Karpas-422 (cell line): ENCODE measurements at places on chromosomes 16 and 17.
A peak's percentile ranks its signal among the peaks of the same experiment; 100 is the strongest.

- peak; percentile 34 for DNase-seq
These were observed 14.6 kb upstream of the GGA2 start for GRCh38 chr16:23524886-23525285.

- no peak for DNase-seq
These were observed 90.1 kb downstream of the CLEC16A start for GRCh38 chr16:11034481-11034931.

DNA sequence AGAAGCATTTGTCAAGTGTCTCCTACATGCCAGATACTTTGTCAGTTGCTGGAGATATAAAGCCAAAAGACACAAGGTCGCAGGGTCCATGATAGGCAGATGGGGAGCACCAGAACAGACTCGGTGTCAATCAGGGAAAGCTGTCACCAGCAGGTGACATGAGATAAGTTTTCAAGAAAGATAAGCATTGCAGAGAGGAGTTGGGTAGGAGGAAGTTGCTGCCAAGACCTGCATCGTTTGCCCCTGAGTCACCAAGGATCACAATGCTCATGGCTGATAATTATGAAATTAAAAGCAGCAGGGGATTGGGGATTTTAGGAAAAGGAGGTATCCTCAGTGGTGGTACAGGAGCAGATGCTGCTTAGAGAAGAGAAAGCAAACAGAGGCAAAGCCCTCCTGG lies 551.1 kb upstream of the CDH11 start:
- no peak for DNase-seq

- no peak for DNase-seq
These were observed 3.0 kb downstream of the DLX4 start for GRCh38 chr17:49971848-49972485.

DNA sequence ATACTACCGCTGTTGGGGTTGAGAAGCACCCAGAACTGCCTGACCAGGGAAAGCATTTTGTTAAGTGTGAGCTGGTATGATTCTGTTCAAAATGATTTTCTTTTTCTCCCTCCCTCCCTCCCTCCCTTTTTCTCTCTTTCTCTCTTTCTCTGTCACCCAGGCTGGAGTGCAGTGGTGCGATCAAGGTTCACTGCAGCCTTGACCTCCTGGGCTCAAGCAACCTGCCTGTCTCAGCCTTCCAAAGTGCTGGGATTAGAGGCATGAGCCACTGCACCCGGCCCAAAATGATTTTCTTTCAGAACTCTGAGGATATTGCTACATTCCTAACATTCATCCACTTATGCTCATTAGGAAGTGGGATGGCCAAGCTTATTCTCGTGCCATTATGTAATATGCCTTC lies 41.3 kb downstream of the SLC47A1 start:
- no peak for DNase-seq

DNA sequence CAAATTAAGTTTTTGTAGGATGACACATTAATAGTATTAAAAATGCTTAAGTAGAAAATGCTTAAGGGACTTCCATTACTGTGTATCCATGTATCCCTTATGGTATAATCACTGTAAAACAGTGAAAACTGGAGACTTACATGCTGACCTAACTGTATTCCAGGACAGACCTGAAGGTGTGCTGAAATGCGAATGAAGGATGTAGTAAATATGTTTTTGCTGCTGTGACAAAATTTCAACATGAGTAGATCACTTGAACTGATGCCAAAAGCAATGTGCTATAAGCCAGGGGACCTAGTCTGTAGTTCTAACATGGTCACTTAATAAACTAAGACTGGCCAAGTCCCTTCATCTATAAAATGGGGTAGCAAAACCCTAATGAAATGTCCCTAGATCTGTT lies 142.0 kb upstream of the CORO6 start:
- no peak for DNase-seq

- no peak for DNase-seq
These were observed 49.5 kb downstream of the FOXK2 start for GRCh38 chr17:82568997-82569393.

DNA sequence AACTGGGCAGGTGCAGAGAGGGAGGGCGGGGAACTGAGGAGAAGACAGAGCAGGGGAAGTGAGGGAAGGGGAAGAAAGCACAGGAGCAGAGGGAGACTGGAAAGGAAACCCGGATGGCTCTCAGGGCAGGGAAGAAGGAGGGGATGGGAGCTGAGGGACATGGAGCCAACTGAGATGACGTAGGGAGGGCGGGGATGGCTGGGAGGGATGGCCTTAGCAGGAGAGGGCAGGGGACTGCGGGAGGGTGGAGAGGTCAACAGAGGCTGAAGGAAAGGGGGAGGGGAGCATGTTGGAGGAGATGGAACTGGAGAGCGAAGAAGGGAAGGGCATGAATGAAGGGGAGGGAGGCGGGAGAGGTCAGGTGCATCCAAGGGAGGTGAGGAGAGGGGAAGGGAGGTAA lies 81.9 kb downstream of the KCNJ12 start:
- no peak for DNase-seq

DNA sequence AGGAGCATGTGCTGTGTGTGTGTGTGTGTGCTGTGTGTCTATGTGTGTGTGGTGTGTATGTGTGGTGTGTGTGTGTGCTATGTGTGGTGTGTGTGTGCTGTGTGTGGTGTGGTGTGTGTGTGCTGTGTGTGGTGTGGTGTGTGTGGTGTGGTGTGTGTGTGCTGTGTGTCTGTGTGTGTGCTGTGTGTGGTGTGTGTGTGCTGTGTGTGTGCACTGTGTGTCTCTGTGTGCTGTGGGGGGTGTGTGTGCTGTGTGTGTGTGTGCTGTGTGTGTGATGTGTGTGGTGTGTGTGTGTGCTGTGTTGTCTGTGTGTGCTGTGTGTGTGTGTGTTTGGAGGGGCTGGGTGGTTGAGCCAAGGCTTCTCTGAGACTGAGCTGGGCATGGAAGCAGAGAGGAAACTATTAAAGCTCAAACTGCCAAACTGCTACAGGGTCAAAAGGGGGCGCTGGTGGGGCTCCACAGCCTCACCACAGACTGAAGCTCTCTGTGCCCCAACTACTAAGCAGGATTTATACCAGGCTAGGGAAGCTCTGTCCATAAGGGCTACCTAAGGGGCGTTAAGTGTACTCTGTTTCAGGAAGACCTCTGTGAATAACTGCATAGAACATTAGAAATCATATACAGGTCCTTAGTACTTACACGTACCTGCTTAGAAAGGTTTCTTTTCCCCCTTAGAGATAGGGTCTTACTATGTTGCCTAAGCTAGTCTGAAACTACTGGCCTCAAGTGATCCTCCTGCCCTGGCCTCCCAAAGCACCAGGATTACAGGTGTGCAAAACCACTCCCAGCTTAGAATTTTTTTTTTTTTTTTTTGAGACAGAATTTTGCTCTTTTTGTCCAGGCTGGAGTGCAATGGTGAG lies 27.8 kb upstream of the GHDC start:
- peak; percentile 87 for DNase-seq

DNA sequence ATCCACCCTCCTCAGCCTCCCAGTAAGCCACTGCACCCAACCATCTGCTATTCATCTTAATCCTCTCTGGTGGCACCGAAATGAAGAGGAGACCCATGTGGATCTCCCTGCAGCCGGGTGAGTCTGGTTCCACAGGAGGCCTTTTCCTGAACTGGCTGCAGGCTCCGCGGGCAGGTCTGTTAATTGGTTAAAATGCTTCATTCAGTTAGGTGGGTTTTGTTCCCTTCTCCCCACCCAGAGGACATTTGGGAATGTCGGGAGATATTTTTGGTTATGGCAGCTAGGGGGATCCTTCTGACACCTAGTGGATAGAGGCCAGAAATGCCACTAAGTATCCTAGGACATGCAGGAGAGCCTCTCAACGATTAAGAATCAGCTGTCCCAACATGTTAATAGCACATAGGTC lies 16.7 kb downstream of the C16orf54 start:
- DNase-seq, result no peak

DNA sequence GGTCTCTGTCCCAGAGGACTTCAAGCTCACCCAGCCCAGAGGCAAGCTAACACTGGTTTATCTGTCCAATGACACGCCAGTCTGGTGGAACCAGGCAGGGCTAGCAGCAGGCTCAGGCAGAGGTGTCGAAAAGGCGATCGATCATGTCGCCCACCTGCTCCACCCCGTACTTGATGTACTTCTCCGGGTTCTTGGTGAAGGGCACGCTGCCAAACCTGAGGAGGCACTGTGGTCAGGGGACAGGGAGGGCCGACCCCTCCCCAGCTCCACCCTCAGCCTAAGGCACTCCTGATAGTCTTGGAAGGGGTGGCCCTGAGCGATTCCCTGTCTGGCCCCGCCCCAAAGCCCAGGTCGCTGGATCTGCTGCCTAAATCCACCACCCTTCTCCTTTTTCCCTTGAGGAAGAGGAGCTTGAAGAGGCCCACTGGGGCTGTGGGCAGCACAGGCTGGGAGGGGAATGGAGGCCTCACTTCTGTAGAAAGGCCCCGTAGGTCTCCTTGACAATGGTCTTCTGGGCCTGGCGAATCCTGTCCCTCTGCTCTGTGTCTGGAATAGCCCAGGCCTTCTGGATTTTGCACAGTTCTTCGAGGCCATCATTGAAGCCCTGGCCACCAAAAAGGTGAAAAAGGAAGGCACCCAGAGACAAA lies 4.7 kb downstream of the ZACN start:
- DNase-seq, result no peak

- DNase-seq, result no peak
These were observed 77.6 kb downstream of the CHD9 start for GRCh38 chr16:53132406-53132805.

GRCh38 chr17:900336-900934 lies 79.1 kb downstream of the NXN start:
- DNase-seq, result no peak

- peak; percentile 34 for DNase-seq
These were observed 4.8 kb upstream of the FBXL19 start for GRCh38 chr16:30918614-30919013.

DNA sequence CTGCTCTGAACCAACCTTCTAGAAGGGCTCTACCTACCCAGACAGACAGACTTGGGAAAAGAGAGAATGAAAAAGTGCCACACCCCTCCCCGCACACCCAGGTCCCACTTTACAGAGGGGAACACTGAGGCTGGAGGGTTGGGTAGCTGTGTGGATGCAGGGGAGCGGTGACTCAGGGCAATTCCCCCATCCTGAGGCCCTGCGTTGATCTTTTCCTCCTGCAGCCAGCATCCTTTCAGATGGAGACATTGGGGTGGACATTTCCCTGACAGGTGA lies 10.0 kb downstream of the CETP start:
- DNase-seq, result no peak

GRCh38 chr17:692116-692515 lies 22.5 kb downstream of the VPS53 start:
- no peak for DNase-seq

DNA sequence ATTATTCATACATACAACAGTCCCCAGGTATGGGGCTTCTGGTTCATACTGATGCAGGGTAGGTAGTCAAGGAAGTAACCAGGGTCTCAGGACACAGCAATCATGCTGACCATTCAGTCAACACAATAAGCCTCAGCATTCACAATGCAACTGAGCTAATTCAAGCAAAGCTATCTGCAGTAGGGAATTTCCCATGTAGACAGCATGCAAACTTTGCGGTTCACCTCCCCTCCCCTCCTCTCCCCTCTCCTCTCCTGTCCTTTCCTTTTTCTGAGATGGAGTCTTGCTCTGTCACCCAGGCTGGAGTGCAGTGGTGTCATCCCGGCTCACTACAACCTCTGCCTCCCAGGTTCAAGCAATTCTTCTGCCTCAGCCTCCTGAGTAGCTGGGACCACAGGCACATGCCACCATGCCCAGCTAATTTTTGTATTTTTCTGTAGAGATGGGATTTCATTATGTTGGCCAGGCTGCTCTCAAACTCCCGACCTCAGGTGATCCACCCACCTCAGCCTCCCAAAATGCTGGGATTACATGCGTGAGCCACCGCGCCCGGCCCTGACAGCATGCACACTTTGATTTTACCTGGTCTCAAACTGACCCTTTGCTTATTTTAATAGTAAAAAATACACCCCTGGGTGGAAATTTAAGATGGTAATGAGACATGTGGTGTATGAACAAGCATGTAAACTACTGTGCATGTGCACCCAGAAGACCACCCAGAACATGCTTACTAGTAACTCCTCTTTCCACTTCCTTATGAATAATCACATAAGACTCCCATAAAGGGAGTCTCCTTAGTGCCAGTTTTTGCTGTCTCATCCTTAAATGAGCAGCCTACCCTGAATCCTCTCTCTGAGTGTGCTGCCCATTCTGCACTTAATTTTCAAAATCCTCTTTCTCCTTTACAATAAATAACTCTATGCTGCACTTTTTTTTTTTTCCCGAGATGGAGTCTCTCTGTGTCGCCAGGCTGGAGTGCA lies 9.3 kb upstream of the RNF135 start:
- no peak for DNase-seq

DNA sequence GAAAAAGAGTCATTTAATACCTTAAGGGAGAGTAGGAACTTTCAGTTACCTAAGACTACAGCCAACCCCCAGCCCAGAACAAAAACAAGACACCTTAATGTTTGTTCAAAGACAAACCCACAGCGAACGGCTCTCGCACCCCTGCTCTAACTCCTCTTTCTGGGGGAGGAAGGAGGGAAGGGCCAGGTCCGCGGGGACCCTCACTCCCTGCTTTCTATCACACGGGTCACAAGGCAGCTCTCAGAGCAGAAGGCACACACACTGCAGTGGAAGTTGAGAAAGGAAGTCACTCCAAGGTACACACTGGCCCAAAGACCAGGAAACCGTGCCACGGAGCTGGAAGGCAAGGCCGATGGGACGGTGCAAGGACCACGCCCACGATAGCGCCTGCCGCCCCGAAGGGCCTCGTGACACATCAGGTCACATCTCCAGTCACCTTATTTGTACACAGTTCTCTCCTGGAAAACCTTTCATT lies 10.0 kb downstream of the LITAFD start:
- DNase-seq, result no peak

- no peak for DNase-seq
These were observed 350.1 kb upstream of the KIF2B start for GRCh38 chr17:53472586-53472985.

DNA sequence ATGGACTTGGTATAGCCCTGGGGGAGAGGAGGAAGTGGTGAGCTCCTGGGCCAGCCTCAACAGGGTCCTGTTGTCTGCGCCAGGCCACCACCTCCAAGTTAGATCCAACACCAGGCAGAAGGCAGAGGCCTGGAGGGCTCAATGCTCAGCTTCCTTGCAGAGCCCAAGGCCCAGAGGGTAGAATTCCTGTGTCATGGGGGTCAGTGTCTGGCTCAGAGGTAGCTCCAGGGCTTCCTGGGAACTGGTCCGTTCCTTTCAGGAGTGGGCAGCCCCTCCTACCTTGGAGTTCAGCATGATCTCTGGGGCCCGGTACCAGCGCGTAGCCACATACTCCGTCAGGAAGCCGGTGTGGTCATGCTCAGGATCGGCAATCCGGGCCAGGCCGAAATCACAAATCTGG lies 4.4 kb upstream of the GDPD3 start:
- DNase-seq, result no peak

DNA sequence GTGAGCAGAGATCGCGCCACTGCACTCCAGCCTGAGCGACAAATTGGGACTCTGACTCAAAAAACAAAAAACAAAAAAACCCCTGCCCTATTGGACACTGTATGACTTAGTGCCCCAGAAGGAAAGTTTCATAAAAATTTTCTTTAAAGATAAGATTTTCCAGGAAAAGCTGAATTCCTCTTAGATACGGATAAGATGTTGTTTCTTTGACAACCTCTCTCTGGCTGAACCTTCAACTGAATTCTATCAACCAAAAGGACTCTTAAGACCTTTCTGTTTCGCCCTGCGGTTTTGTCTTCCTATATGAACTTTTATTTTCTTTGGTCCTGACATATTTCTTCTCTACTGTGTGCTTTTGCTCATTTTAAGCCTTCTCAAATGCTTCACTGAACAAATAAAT lies 35.8 kb downstream of the CPPED1 start:
- no peak for DNase-seq
